ENCODE measurements at places on chromosomes 7 and 10.

DNA sequence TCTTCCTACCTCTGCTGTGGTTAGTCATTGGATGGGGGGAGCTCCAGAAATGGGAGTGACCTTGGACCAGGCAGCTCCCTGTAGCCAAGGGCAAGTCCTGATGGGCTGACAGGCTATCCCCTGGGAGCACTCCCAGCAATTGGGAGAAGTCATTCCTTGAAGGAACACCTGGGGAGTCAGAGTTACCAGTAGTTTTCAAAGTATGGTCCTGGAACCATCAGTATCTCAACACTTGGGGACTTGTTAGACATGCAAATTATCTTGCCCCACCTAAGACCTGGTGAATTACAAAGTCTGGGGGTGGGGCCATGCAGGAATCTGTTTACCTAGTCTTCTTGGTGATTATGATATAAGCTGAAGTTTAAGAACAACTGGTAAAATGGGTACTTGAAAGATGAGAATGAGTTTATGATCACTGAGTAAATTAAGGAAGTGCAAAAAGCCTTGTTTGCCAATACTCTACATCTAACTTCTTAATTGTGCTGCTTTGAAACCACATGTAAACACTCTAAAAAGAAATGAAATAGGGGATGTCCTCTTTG, 287.3 kb upstream of the LRRN3 start:
- DNase-seq: no peak

DNA sequence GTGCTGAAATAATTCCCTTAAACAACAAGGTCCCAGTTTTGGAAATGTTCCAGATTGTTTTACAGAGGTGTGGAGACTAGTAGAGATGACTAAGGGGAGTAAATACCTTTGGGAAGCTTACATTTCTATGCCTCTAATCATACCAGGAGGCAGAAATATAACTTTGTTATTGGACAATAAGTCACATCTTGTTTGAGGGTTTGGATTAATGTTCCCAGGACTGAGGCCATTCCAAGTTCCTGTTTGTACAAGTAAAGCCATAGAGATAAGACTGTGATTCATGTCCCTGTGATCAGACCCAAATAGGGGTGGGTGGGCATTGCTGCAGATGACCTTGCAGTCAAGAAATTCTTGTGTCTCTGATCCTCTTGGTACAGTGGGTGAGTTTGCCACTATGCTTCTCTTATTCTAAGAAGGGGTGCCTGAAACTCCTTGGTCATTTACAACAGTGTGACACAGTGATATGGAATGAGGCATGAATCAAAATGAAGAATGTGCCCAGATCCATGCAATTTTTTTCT, 508.3 kb downstream of the SORCS3 start:
- DNase-seq: no peak

- DNase-seq: no peak
These were observed 384.9 kb upstream of the PFKP start for GRCh38 chr10:2682491-2682890.

- no peak for DNase-seq
These were observed 19.9 kb upstream of the ZMIZ1 start for GRCh38 chr10:79048639-79049550.

Measured in NCI-H146 (cell line).